ENCODE measurements at places on chromosomes 7 and 10. TPM values are rescaled to one million over a fixed set of nuclear protein-coding genes. Genes with fewer than 3 reads are reported as not detected.

The GPR37 gene
- not detected for polyA plus RNA-seq

The KCNMA1 gene
- polyA plus RNA-seq = not detected

The AQP1 gene
- not detected for polyA plus RNA-seq

The DNAH11 gene
- not detected for polyA plus RNA-seq

The POMZP3 gene
- polyA plus RNA-seq = 3.5 TPM

The FMC1 gene
- 45.3 TPM for polyA plus RNA-seq

The HYAL4 gene
- not detected for polyA plus RNA-seq

The SPAM1 gene
- not detected for polyA plus RNA-seq

The SDK1 gene
- polyA plus RNA-seq = not detected

DNA sequence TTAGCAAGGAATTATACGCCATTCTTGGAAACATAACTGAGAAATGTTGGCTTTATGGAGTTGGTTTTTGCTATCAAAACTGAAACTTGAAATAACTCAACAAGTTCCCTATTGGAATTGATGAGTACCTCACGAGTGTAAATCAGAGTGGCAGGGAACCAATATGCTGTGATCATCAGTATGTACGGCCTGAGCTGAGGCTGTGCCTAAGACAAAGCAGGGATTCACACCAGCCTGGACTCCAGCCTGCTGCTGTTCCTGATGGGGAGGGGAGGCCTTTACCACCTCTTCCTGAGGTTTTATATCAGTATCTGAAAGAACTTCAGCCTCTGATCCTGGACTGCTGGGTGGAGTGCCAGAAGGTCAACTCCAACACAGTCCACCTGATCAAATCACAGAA is 52.7 kb downstream of the CRTAC1 start:
- no peak for DNase-seq

DNA sequence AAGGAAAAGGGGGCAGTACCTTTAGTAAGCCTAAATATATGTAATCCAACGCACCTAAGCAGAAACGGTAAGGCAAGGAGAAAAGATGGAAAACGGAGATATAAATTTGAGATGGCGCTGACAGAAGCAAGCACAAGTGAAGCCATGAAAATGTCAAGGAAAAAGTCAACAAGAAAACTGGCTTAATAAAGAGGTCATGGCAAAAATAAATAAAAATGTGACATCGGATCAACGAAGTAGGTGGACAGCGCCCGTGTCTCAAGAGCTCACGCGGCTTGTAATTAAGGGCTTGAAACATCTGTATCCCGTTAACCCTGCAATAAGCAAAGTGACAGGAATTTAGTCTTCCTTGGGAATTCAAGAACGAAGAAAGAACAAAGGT is 611 bp downstream of the NDUFA5 start:
- no peak for DNase-seq

DNA sequence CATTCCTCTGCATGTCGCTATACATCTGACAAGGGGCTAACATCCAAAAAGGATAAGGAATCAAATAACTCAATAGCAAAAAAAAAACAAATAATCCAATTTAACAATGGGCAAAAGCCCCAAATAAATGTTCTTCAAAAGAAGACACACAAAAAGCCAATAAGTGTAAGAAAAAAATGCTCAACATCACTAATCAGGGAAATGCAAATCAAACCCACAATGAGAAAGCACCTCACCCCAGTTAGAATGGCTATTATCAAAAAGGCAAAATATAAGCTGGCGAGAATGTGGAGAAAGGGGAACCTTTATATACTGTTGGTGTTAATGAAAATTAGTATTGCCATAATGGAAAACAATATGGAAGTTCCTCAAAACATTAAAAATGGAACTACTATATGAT is 14.3 kb downstream of the ARHGAP12 start:
- no peak for DNase-seq

DNA sequence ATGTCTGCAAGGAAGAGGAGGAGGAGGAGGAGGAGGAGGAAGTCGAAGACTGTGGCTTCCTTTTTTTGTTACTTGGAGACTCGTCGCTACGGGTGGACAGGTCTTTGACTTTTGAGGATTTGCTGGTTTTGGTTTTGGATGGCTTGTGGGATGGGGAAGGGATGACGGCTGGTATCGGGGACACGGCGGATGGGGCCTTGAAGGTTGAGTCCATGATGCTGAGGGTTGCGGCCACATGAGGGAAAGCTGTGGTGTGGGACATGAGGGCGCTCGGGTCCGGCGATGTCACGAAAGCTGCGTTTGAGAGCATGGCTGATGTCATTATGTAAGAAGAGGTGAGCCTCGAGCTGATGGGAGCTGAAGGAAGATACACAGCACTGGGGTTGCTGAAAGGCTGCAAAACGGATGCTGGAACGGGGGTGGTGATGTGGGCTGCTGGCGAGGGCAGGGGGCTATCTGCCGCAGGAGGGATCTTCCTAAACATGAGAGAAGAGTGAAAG is 33.1 kb upstream of the EFCAB10 start:
- no peak for DNase-seq

- DNase-seq = no peak
Measured at GRCh38 chr10:133403784-133404183, 9.8 kb downstream of the MTG1 start.

GRCh38 chr7:122883049-122883680 is 3.1 kb downstream of the CADPS2 start:
- DNase-seq = no peak

DNA sequence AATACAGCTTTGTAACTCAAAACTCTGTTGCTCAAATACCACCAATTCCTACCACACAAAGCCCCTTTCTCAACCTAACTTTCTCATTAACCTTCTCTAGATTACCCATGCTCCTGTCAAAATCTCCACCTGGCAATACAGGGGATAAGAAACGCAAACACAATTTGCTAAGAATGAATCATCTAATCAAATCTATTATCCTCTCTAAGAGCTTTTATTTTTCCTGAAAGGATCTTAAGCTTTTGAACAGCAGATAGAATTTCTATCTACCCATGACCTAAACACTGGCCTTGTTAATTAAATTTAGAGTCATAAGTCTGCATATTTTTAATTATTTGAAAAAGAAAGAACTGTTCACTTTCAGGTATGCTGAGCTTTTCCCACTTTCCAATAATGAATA is 98.3 kb downstream of the HBP1 start:
- DNase-seq = no peak

- no peak for DNase-seq
Measured at GRCh38 chr7:103349805-103350204, 2.4 kb downstream of the PSMC2 start.

GRCh38 chr10:34814913-34815184 is 247 bp downstream of the PARD3 start:
- DNase-seq = no peak

DNA sequence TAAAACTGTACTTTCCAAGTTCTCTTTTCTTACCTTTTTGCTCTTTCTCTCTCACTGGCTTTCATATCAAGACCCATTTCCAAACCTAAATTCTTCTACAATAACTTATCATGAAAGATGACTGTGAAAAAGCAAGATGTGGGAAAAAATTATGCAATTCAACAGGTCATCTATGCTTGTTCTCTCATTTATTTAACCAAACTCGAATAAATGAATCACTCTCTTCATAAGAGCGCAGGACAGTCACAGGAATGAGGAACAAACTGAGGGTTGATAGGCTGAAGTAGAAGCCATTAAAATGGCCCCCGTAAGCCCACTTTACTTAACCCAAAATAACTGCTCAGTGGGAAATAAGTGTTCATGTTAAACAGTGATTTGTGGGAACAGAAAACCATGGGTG is 1289.7 kb upstream of the SORCS1 start:
- DNase-seq = no peak

- DNase-seq = no peak
Measured at GRCh38 chr7:27248911-27249723, 6.5 kb downstream of the EVX1 start.

GRCh38 chr7:52507546-52508255 is 527.7 kb upstream of the POM121L12 start:
- DNase-seq = no peak

- no peak for DNase-seq
Measured at GRCh38 chr7:91668217-91668616, 212.3 kb downstream of the MTERF1 start.

DNA sequence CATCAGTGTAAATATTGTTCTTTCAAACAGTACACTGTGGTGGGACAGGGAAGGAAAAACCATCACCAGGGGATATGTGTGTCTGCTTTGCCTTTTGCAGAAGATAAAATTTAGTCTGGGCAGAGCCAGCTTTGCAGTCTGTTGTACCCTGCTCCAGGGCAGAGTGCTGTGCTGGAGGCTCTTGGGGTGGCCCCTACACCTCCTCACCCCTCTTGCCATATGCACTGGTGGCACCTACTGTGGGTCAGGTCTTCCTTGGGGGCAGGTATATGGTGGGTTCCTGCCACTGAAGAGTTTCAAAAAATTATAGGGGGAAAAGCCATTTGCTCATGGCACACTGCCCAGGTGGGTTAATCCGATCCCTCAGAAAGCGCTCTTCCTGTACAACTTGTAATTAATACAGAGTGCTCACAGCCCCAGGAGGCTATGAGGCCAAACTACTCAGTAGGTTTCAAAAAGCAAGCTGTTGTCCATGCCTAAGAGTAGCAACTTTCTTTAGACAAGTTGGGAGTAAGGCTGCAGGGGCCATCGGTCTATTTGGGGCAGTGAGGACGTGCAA is 112.7 kb upstream of the BMPER start:
- no peak for DNase-seq

DNA sequence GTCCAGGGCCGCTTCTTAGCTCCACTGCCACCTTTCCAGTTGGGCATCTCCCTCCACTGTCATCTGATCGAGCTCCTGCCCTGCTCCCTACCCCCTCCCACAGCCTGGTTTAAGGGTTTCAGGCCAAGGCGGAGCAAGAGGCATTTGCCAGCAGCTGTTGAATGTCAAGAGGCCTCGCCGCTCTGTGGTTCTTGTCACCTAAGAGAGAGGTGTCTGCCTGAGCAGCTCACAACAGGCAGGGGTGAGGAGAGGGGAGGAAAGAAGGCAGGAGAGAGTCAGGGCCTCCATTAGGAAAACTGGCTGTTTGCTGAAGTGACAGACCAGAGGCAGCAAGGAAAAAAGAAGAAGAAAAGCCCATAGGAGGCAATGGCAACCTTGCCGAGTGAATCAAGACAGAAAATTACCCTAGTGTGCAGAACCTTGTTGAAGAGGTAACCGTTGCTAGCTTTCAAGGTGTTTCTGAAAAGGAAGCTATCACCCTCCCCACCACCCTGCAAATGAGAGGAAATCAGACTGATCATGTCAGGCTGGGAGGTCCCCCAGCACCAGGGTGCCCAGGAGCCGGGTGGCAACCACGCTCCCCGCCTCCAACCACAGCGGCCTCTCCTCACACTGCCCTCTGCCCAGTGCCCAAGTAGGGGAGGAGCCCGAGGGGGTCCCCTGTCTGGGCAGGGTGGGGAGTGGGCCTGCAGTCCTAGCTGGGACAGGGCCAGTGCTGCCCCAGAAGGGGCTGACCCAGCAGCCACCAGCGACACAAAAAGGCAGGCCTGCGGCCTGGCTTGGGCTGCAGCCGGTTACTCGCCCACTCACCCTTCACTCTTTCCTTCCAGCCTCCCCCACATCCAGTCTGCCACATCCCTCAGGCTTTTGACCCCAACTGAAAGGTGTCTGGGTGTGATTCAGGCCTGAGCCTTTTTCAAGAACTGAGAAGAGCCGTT is 7.1 kb downstream of the GATA3 start:
- DNase-seq = peak; percentile 68

- DNase-seq = no peak
Measured at GRCh38 chr7:155348806-155349205, 51.1 kb downstream of the INSIG1 start.

DNA sequence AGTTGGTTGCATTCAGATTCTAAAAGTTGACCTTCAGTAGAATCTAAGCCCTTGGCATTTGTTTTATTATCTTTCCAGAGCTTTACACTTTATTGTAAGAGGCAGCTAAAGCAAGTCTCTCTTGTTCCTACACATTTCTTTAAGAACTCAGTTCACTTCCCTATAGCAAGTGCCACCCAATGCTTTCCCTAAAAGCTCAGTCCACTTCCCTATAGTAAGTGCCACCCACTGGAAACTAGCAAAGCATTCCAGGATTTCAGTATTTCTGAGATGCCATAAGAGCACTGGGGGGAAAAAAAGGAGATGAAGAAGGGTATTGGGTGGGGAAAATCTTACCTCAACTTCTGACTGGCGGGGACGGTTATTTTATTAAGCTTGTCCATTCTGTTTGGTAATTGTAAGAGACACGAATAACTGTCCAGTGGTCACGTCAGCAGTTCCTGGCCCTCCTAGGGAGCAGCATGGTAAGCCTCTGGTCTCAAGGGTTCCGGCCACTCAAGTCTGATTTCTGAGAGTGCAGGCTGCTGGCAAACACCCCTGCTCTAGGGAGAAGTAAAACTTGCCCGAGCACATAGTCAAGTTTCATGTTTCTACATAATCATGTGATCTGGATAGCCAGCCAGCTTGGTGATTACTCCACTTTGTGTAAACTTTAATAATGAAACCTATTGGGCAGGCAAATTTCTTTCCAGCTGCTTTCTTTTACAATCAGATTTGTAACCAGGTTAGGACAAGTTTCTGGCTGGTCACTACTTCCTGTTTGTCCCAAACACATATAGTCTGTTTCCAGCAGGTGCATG is at the start of gene BLNK:
BLNK (minus strand) TSS at position 554 of the 800 bp plus-strand sequence; CDS start at position 383, 171 bp downstream.
- no peak for DNase-seq

- DNase-seq = no peak
Measured at GRCh38 chr7:156582591-156583123, 57.9 kb upstream of the RNF32 start.

DNA sequence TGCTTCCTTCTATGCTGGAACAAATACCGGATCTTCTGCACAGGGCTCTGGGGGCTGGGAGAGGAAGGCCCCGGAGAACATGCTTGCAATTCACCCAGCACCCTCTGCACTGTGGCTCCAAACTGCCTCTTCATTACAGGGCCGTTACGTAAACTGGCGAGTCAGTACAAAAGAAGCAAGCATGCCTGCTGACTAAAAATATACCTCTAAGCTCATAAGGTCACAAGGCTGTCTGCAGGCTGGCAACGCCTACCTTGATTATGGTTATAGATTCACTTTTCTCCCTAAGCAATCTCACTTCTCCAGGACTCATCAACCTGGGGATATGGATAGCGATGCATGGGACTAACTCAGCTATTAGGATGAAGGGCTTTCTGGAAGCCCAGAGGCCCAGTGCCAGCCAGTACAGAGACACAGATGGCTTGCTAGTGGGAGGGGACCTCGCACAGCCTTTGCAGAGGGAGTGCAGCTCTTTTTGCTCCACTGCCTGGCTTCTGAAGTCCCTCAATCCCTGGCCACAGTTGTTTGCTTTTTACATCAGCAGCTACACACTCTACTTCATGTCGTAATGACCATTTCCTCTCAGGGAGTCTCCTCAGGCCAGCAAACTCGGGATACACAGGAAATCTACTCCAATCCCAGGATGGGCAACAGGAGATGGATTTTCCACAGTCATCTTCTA is 96.1 kb downstream of the SH3PXD2A start:
- peak; percentile 36 for DNase-seq

GRCh38 chr7:81956520-81956919 is 186.7 kb upstream of the HGF start:
- no peak for DNase-seq

DNA sequence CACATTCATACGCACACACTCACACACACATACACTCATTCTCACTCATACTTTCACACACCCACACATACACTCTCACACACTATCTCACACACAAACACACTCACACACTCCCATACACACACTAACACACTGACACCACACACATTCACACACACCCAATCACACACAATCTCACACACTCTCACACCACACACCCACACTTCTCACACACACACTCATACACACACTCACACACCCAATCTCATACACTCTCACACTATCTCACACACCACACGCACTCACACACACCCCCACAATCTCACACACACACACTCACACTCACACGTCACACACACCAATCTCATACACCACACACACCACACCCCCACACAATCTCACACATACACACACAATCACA is 71.0 kb downstream of the GLRX3 start:
- no peak for DNase-seq

All from naive thymus-derived CD8-positive, alpha-beta T cell (primary cell).